ENCODE measurements at places on chromosomes 7 and 10. TPM values are rescaled to one million over a fixed set of nuclear protein-coding genes. Genes with fewer than 3 reads are reported as not detected.

DNA sequence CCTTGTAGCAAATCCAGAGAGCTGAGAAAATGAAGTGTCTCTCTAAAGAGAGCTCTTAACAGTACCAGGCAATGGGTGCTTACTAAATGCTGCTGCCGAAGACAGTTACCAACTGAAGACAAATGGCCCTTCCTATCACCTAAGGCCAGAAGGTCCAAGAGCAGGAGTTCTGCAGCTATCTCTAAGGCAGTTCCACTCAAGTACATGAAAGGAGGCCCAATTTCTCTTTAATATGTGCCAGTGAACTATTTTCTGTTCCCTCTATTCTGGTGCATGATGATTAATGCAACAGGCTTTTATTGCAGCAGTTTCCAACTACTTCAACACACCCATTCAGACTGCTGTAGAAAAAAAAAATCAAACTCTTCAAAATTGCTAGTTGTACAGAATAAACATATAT is 122.5 kb downstream of the SLC25A13 start:
- no peak for DNase-seq

OPTN gene
- 28.0 TPM for polyA plus RNA-seq

GRCh38 chr7:96233084-96233483 is 88.8 kb downstream of the SLC25A13 start:
- no peak for DNase-seq

GRCh38 chr10:48804740-48805182 is 120.1 kb downstream of the WDFY4 start:
- DNase-seq: no peak

DNA sequence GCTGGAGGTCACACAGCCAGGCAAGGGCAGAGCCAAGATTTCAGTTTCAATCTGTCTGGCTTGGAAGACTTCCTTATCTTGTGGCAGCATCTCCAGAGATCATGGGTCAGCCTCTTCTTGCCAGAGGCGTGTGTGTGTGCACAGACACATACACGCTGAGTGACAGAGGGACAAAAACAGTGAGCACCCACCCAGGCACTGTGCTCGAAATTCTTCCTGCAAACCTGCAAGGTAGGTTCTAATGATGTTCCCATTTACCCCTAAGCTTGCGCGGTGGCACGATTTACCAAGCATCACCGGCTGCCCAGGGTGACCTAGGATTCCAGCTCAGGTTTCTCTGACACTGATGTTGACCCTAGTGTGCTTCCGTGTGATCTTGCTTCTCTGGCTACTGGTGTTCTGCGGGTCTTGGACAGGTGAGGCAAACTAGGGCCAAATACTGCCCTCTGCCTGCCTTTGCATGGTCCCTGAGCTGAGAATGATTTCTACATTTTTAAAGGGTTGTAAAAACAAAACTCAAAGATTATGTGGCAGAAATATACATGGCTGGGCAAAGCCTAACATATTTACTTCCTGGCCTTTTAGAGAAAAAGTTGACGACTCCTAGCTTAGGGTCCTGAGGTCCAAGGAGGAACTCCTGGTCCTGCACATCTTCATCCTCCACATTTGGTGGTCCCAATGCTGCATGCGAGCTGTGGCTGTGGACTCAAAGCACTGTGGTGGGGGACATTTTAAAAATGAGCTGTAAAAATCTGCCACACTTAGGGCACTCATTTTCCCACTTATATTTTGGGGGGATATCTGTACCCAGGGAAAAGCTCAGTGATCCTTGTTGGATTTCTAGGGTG is 268.5 kb downstream of the RPS24 start:
- no peak for DNase-seq

GRCh38 chr10:112389271-112389822 is 15.4 kb downstream of the ACSL5 start:
- peak; percentile 19 for DNase-seq

HABP2 gene
- polyA plus RNA-seq: 0.17 TPM

GRCh38 chr7:143040209-143040715 is 11.9 kb upstream of the OR6V1 start:
- DNase-seq: no peak

GRCh38 chr10:80599424-80599847 is 61.7 kb downstream of the SH2D4B start:
- peak; percentile 30 for DNase-seq

GJC3 gene
- 0.18 TPM for polyA plus RNA-seq

DNA sequence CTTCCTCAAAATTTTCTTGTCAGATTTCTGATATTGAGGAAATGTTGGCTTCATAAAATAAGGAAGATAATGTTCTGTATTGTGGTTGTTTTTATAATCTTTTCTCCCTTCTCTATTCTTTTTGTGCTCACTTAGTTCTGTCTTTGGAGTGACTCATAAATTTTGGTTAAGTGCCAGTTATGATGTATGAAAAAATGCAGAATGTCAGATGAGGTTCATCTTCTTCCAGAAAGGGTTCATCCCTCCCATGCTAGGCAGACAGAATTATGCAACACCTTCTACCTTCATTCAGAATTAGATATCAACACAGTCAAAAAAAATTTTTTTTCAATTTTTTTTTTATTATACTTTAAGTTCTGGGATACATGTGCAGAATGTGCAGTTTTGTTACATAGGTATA is 36.6 kb upstream of the CYP2C19 start:
- DNase-seq: no peak

DNA sequence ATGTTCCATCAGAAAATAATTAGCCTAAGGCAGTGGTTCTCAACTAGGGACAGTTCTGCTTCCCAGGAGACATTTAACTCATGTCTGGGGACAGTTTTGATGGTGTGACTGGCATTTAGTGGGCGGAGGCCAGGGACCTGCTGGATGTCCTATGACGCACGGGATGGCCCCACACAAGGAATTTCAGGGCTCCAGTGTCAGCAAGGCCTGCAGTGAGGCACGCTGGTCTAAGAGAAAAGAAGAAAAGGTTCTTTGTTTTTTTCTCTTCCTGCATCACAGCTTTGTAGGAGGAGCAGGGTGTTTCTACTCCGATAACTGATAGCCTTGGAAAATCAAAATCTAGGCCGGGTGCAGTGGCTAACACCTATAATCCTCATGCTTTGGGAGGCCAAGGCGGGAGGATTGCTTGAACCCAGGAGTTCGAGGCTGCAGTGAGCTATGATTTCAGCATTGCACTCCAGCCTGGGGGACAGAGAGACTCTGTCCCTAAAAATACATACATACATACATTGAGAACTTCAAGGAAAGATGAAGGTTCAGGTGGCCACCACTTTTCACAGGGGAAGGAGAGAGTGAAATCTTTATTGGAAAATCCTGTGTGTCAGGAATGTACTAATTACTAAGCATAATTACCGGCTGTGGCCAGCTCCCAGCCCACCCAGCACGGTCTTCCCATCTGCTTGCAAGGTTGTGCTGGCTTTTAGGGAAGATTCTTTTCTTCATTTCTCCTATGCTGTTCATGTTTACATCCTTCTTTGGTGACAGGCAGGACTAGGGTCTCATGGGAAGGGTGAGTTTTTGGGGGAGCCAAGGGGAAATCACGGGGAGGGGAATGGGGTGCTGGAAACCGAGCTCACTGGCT is 150.4 kb downstream of the ACTR3B start:
- DNase-seq: no peak

DNA sequence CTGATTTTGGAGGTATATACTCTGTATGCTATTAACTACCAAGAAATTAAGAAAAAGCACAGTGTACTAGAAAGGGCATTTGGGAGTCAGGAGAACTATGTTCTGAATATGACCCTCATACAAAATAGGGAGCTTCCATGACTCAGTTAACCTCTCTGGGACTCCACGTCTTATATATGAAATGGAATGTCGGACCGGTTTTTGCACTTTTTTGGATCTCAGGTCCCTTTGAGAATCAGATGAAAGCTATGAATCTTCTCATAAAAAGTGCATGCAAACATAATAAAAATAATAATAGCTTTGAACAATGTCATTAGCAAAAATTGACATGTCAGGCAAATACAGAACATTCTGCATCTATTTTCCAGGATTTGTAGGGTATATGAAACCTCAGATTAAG is 113.0 kb downstream of the ARID5B start:
- no peak for DNase-seq

DNA sequence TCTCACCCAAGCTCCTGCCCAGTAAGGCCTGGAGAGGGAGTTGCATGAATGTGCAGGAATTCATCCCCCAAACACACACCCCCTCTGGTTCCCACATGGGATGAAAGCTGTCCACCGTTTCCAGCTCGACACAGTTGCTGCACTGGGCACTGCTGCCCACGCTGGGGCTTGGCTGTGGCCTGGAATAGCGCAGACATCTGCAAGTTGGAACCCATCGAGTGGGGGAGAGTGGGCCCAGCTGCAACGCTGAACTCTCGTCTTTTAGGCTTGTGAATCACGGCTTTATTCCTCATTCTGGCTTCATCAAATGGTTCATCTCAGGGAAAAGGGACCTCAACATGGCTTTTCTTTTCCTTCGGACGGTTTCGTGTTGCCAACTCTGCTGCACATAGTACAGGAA is 264.7 kb downstream of the DNAJB6 start:
- DNase-seq: no peak

GRCh38 chr10:72809006-72809405 is 84.5 kb upstream of the OIT3 start:
- no peak for DNase-seq

- no peak for DNase-seq
Measured at GRCh38 chr10:119306986-119307392, 99.6 kb downstream of the GRK5 start.

DNA sequence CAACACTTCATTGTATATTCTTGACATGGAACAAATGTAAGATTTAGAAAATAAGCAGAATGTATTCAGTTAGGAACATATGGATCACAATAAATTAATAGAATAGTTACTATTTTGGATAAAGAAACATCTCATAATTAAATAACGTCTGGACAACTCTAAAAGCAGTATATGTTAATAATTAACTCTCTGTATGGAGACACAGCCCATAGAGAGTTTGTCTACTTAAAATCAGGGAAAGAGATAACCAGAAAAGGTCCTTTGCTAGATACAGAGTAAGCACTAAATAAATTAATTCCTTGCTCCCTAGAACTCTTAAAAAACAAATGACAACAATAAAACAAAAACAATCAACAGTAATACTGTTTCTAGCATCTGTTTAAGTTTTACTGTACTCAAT is 184.4 kb upstream of the THSD7A start:
- DNase-seq: peak; percentile 1

PRPS1L1 gene
- polyA plus RNA-seq: not detected

DNA sequence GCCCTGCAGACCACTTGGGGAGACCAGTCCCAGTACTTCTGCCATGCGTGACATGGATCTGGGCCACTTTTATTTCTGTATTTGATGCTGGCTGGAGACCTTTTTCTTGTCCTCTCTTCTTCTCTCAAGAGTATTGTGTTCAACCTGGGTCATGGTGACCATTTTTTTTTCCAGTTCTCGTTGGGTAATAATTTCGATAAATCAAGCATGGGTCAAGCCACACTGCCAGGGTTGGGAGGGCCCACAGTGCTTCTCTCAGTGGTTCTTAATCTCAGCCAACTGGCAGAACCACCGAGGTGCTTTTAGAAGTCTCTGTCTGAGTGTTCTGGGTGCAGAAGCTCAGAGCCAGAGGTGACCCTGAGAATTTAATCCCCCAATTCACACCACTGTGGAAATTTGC is 269.9 kb downstream of the SEC23IP start:
- DNase-seq: no peak

DNA sequence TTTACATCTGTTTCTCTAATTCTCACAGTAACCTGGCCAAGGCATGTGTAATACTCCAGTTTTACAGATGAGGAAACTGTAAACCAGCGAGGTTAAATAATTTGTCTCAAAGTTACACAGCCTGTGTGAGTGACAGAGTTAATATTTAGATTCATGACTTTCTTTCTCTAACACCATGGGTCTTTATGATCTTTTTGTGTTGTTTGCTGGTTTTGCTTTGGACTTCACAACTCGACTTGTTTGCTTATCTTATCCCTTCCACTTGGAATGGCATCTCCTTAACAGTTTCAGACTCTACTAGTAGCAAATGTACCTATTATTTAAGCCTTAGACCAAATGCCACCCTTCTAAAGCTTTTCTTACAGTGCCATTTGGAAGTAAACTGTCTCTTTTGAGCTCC is 34.4 kb downstream of the MXI1 start:
- DNase-seq: no peak

GRCh38 chr10:45456822-45457221 is 82.8 kb downstream of the ALOX5 start:
- no peak for DNase-seq

TEX36 gene
- polyA plus RNA-seq: not detected

AGR2 gene
- polyA plus RNA-seq: 12.8 TPM

DNA sequence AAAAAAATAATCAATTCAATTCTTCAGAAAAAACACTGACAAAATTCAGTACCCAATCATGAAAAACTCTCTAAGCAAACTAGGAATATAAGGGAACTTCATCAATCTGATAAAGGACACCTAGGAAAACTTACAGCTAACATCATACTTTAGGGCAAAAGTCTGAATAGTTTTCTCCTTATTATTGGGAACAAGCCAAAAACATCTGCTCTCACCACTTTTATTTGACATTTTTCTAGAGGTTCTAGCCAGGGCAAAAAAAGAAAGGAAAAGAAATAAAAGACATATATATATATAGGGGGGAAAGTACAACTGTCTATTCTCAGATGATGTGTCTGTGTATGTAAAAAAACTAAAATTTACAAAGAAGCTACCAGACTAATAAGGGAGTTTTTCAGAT is 19.0 kb downstream of the CDK6 start:
- DNase-seq: no peak

DNA sequence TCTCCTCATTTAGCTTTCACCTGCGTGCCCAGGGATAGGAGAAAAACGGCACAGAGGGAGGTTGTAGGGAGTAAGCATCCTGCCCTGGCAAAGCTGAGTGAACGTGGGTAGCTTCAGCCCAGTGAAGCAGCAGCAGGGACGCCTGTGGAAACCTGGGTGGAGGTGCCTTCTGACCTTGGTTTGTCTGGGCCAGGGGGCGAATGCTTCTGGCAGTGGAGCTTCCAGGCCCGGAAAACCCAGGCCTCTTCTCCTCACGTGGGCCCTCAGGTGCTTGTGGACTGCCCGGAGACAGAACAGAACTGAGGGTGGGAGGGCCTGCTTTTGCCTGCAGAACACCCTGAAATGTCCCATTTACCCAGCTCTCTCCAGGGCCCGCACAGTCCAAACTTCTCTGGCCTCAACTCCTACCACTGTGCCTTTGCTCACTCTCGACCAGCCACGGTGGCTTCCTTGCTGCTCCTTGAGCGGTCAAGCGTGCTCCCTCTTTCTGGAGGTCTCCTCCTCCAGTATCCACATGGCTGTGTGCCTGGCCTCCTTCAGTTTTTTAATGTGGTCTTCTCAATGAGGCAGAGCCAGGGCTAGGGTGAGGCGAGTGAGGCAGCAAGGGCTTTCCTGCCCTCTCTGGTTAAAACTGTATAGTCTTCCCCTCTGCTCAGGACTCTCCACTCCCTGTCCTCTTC is 62.4 kb downstream of the TMEM209 start:
- DNase-seq: no peak
